ENCODE measurements at places on chromosomes 7 and 10.
A peak's percentile ranks its signal among the peaks of the same experiment; 100 is the strongest.

DNA sequence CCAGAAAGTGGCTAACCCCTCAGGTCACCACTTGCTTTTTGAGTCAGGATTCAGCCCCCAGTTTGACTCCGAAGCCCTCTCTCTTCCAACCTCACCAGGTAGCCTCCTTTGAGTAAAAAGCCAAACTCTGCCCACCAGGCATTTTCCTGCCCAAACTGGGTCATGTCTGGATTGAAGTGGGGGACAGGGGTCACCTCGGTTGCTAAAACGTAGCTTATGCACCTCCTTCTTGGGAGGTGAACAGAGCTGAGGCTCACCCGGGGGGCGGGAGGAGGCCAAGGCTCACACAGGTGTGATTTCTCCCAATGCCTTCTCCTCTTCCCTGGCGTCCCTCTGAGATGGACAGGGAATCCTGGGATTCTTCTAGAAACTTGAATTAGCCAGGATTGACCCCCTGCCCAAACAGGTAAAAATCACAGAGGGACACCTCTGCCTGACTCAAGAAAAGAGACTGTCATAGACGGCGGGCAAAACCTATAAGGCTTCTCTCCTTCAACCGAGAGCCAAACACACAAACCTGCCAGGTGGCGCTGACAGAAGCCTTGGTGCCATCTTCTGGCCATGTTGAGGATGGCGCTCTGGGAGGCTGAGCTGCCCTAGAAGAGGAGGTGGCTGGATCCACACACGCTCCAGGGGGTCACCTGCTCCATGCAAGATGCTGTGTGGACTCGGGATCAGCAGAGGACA lies 51.6 kb downstream of the PRLHR start:
- peak; percentile 17 for DNase-seq

DNA sequence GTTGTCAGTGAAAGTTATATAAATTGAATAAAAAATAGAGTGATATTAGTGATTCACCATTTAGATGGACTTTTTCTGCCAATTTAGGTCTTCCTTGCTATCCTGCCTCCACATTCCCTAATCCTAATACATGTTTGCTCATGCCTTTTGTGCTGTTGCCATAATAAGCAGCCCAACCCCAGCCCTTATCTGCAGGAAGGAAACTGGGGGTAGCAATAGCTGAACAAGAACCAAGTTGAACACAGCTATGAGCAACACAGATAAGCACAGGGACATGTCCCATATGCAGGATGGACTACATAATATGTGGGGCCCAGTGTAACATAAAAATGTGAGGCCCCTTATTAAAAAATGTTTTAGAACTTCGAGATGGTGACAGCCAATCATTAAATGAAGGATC lies 91.2 kb upstream of the AHR start:
- DNase-seq, result no peak

- peak; percentile 40 for DNase-seq
Observed at GRCh38 chr7:29102558-29103151, 43.7 kb downstream of the CPVL start.

- no peak for DNase-seq
Observed at GRCh38 chr10:112141292-112141691, 42.3 kb downstream of the GPAM start.

DNA sequence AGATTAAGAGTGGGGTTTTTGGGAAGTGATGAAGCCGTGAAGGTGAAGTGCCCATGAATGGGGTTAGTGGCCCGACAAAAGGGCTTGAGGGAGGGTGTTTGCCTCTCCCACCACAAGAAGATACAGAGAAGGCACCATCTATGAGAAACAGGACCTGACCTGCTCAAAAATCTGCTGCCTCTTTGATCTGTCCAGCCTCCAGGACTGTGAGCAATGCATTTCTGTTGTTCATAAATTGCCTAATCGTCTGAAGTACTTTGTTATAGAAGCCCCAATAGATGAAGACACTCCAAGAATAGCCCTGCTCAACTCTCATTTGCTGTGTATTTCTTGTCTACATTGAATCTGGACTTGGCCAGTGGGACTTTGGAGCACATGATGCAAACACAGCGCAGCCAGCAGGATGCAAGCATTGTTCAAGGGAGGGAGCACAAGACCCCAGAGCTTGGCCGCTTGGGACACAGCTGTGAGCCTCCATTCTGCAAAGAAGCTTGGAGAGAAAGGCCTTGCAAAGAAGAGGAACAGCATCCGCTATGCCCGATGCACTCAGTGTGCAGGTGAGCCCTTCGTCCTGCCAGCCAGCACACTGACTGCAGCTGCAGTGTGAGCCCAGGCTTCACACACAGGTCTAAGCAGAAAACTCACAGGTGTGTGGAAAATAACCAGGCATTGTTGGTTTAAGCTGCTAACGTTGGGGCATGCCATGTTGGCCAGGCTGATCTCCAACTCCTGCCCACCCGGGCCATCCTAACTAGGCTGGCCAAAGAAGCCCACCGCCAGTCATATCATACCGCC lies 73.2 kb upstream of the KLF6 start:
- no peak for DNase-seq

DNA sequence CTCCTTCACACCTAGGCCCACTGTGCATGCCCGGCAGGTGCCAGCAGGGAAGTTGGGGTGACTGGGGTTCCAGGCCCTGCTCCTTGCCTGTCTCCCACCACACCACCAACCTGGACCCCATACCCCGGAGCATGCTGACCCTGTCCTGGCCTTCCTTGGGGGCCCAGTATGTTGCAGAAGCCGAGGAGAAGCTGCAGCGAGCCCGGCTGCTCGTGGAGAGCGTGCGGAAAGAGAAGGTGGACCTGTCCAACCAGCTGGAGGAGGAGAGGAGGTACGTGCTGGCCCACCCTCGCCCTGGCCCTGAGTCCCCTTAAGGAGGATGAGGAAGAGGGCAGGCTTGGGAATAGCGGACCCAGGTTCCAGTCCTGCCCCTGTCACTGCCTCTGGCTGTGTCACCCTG lies 70.8 kb downstream of the CLIP2 start:
- no peak for DNase-seq

GRCh38 chr10:103276896-103277712 lies at the start of gene INA:
Gene INA, plus strand, starts transcription at chr10:103277138. Its CDS starts 74 bp downstream, at chr10:103277212.
- no peak for DNase-seq

GRCh38 chr10:4057725-4058513 lies 272.9 kb upstream of the KLF6 start:
- no peak for DNase-seq

All from CD4-positive, alpha-beta T cell treated with Interleukin-21 for 1 hour (primary cell).